Lung (tissue), 17 donors: ENCODE measurements at places on chromosomes 1 and 21. TPM values are rescaled to one million over a fixed set of nuclear protein-coding genes. Genes with fewer than 3 reads are reported as not detected.

Gene ZYG11A
- 0.20 TPM for total RNA-seq

GRCh38 chr1:31723828-31724359, 20.1 kb upstream of the COL16A1 start:
- no peak overlapping the region for H3K27ac ChIP-seq
- H3K4me3 ChIP-seq: no peak overlapping the region
- no peaks in the 10 kb centered on the region for H3K36me3 ChIP-seq
- H3K27me3 ChIP-seq: no peaks in the 10 kb centered on the region

- no peaks in the 10 kb centered on the region for H3K4me1 ChIP-seq
- no peaks in the 10 kb centered on the region for H3K27me3 ChIP-seq
- H3K27ac ChIP-seq: no peak overlapping the region
- H3K4me3 ChIP-seq: no peak overlapping the region
- DNase-seq: no peak
Measured at GRCh38 chr1:206128196-206128595, 11.0 kb upstream of the AVPR1B start.

GRCh38 chr1:224175617-224176016, 7.4 kb upstream of the DEGS1 start:
- DNase-seq: peak; percentile 33
- H3K4me3 ChIP-seq: no peak overlapping the region

- H3K4me1 ChIP-seq: no peaks in the 10 kb centered on the region
- no peaks in the 10 kb centered on the region for H3K27me3 ChIP-seq
- no peaks in the 10 kb centered on the region for H3K36me3 ChIP-seq
Measured at GRCh38 chr1:8780405-8780804, 37.0 kb downstream of the RERE start.

DNA sequence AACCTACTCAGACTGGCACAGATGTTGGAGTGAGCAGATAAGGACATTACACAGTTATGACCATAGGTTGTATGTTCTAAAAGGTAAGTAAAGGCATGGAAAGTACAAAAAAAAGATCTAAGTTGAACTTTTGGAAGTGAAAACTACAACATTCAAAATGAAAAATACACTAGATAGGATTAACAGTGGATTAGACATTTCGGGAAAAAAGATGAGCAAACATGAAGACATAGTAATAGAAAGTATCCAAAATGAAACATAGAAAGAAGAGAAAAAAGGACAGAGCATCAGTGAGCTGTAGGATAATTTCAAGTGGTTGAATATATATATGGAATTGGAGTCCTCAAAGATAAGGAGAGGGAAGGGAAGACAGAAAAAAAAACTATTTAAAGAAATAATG, 34.0 kb upstream of the CR2 start:
- no peaks in the 10 kb centered on the region for H3K36me3 ChIP-seq
- H3K4me1 ChIP-seq: no peaks in the 10 kb centered on the region
- no peak overlapping the region for H3K4me3 ChIP-seq
- H3K27me3 ChIP-seq: peaks cover 3% of the 10 kb centered on the region
- H3K27ac ChIP-seq: no peak overlapping the region

DNA sequence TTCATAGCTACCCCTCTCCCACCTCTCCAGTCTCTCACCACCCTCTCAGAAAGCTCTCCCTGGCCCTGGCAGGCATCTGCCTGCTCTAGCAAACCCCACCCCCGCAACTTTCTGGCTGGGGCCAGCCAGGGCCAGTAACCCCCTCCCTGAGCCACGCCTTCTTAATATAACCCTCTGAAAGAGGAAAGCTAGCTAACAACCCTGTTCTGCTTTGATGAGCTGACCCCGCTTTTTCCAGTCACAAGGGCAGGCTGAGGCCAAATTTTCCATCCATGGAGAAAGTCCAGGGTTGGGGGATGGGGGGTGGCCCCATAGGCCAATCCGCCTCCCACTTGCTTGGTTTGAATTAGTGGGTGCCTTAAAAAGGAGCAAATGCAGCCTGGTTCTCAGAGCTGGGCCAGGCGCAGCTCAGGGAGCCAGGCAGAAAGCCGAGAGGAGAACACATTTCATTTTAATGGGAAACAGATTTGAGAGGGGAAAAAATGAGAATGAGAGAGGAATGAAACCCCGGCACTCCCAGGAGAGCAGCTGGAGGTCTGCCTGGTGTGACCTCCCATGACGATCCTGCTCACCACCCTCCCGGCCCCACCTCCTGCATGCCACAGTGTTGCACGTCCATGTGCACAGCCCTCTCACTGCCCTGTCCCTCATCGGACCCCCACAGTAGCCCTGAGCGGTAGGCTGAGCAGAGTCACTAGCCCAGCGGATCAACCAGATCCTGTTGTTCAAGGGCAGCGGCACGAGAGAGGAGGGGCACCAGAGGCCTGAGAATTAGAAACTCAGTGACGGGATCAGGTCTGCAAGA, 62.3 kb downstream of the OPTC start:
- H3K4me3 ChIP-seq: no peak overlapping the region
- H3K4me1 ChIP-seq: peaks cover 6% of the 10 kb centered on the region
- peak; percentile 48 for DNase-seq
- H3K36me3 ChIP-seq: no peaks in the 10 kb centered on the region
- H3K27me3 ChIP-seq: no peaks in the 10 kb centered on the region

- H3K36me3 ChIP-seq: no peaks in the 10 kb centered on the region
- no peaks in the 10 kb centered on the region for H3K27me3 ChIP-seq
Measured at GRCh38 chr1:199931666-199932377, 95.7 kb upstream of the NR5A2 start.
